ENCODE measurements at places on chromosomes 5 and 9.

- DNase-seq = no peak
These were observed 74.0 kb upstream of the SPTLC1 start for GRCh38 chr9:92188969-92189781.

GRCh38 chr9:132474253-132474652 lies 64.2 kb downstream of the CFAP77 start:
- DNase-seq = no peak

- no peak for DNase-seq
These were observed 603.3 kb downstream of the EFNA5 start for GRCh38 chr5:107067395-107067794.

DNA sequence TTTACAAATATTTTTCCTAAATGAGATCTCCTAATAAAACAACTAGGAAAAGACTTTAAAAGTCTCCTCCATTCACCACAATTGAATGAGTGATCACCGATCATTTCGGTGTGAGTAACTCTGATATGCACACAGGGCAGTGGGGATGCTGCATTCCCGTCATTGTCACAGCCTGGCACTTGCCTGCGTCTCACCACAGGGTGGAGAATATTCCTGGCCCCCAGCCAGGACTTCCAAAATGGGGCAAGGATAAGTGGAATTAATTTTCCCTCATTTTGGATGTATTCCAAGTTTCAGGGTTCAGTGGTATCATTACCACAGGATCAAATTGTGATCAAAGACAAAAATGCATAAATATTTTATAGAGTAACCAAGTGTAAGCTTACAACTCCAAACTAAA lies 107.1 kb downstream of the CTNND2 start:
- no peak for DNase-seq

GRCh38 chr9:105500108-105500766 lies 52.4 kb downstream of the FSD1L start:
- no peak for DNase-seq

DNA sequence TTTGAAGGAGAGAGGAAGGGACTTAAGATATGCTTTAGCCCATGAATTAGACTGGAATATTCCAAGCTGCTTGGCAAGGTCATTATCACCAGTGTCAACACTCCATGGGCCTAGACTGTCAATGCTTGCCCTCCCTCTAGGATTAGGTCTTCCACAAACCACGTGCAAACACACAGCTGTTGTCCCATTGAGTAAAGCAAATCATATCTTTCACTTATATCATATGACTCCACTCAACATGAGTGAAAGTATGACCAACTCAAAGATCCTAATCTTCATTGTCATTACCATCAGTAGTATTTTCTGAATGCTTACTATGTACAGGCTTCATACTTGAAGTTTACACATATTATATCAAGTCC lies 57.0 kb upstream of the GRAMD2B start:
- DNase-seq = no peak
